ENCODE measurements at places on chromosomes 7 and 10.
A peak's percentile ranks its signal among the peaks of the same experiment; 100 is the strongest.

DNA sequence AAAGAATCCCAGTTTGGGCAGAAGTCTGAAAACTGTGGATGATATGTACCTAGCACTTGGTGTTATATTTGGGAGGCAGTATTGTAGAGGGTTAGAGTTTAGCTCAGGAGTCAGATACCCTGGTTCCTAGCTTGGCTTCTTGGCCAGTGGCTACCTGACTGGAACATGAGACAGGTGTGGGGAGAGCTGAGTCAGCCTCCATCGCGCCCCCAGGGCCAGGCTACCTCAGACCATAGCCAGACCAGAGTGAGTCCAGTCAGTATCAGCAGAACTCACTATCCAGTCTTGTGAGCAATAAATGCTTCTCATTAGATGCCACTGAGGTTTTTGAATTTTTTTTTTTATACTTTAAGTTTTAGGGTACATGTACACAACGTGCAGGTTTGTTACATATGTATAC lies 26.0 kb downstream of the CYP3A5 start:
- no peak for DNase-seq

GRCh38 chr10:103666087-103666761 lies 172.7 kb downstream of the NEURL1 start:
- peak; percentile 53 for DNase-seq

DNA sequence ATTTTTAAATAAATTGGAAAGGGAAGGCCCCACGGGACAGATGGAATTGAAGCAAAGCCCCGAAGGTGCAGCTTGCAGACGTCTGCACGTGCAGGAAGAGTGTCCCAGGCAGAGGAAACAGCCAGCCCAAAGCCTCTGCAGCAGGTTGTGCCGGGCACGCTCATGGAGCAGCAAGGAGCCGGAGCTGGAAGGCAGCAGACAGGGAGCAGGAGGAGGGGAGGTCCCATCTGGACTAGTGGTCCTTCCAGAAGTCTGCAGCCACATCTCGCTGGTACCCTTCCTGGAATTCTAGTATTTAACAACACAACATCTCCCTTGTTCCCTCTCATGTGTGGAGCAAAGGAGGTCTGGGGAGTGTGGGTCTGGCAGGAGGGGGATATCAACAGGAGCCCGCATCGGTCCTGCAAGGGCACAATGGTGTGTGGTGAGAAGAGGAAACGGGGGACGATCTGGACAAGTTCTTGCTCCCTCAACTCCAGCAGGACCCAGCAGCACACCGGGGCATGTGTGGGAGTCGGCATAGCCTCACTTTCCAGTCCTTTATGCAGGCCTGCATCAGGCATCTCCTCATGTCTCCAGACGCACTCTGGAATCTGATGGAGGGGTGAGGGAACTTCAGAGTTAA lies 169.3 kb downstream of the GRID1 start:
- DNase-seq, result no peak

GRCh38 chr7:110205899-110206298 lies 885.0 kb upstream of the LRRN3 start:
- DNase-seq, result no peak

DNA sequence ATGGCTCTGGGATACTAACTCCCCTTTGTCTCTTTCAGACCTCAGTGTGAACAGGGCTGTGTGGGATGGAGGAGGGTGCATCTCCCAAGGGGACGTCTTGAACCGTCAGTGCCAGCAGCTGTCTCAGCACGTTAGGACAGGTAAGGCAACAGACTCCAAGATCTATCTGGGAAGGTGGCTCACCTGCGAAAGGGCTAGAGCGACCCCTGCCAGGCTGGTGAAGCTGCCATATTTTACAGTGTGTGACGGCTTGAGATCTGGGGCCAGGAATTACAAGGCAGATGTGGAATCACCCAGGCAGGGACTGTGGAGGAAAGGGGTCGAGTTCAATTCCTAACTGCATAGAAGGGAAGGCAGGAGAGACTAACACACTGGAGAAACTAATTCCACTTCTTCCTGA lies 11.2 kb downstream of the MUC17 start:
- DNase-seq, result no peak

- no peak for DNase-seq
Measured at GRCh38 chr10:110750931-110751330, 106.8 kb downstream of the RBM20 start.

All from GM03348 (cell line).